ENCODE measurements at places on chromosomes 1 and 21.

GRCh38 chr1:27979859-27980201 is 20.1 kb downstream of the XKR8 start:
- DNase-seq = no peak

- no peak for DNase-seq
Observed at GRCh38 chr21:43847301-43847700, 17.7 kb upstream of the AGPAT3 start.

GRCh38 chr1:154434346-154435085 is 29.4 kb downstream of the IL6R start:
- DNase-seq = no peak

DNA sequence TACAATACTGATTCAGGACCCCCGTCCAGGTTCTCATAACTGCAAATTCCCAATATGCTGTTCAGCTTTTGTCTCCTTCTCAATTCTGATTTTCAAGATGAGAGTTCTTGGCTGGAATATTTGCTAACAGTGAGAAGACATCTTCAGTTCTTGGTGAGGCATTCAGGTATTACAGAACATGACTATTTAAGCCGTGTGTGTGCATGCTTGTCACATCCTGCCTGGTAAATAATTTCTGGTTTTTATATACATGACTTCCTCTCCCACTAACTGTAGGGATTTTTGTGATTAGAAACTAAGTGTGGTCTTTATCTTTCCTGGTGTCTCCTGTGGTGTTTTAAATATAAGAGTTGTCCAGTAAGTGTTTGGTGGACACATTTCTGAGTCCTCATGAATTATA is 10.2 kb upstream of the SLC19A2 start:
- no peak for DNase-seq

DNA sequence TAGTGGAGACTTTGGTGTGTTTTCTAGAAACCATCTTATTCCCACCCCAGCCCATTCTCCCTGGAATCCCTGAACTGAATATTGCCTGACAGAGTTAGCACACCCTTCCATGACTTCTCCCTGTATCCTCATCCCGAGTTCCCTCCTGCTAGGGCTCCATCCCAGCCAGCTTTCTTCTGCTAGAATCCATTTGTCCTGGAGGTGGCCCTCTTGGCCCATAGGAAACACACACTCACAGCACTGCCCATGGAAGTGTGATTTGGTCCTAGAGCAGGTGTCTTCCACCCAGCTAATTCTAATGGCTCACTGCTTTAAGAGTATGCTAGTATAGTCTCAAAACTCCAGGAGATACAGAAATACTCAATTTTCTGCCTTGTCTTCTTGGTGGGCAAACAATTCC is 4.1 kb downstream of the KRTAP15-1 start:
- no peak for DNase-seq

- no peak for DNase-seq
Observed at GRCh38 chr1:64236541-64236954, 33.1 kb downstream of the UBE2U start.

DNA sequence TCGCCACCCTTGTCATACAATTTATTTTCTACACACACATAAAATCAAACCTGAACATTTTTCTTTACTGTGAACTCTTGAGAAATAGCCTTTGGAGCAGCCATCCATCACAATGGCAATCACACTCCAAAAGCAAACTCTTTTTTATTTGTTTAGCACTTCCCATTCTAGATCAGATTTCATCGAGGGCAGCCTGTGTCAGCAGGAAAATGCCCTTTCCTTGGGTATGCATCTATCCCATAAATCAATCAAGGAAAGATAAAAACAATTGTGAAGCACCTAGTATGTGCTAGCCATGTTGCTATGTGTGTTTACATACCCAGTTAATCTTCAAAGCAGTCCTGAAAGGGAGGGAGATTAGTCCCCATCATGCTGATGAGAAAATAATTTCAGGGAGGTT is 484.1 kb upstream of the USP24 start:
- DNase-seq = no peak

GRCh38 chr1:41513383-41513735 is 28.9 kb upstream of the EDN2 start:
- DNase-seq = peak; percentile 52

DNA sequence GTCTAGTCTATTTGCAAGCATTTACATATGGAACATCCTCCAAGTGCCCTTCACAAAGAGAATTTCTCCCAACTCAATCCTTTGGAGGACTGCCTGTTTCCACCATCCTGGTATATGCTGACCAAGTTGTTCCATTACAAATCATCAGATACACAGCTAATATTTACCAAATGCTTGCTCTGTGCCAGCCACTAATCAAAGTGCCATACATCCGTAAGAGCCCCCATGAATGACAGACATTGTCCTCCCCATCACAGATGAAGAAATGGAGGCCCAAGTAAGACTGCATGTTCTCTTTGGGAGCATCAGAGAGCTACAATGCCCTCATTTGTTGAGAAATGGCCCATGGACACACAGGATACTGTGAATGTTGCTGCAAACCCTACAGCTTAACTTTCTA is 130.0 kb upstream of the BACE2 start:
- no peak for DNase-seq

DNA sequence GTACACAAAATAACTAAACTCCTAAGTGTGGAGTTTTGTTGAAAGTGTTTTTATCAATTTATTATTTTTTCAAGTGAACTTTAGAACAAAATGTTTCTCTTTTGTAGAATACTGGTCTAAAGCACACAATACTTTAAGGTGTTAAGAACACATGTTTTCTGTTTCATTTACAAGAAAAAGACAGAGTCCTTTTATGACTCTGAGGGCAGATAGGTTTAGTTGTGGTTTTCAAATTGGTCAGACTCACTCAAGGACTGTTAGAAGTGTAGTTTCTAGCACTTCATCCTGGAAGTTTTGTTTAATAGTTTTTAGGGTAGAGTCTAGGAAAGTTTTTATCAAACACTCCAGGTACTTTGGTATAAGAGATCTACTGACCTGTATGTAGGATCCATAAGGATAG is 376.5 kb downstream of the LRRIQ3 start:
- no peak for DNase-seq

- DNase-seq = no peak
Observed at GRCh38 chr1:159828581-159829272, 2.1 kb downstream of the SLAMF8 start.

DNA sequence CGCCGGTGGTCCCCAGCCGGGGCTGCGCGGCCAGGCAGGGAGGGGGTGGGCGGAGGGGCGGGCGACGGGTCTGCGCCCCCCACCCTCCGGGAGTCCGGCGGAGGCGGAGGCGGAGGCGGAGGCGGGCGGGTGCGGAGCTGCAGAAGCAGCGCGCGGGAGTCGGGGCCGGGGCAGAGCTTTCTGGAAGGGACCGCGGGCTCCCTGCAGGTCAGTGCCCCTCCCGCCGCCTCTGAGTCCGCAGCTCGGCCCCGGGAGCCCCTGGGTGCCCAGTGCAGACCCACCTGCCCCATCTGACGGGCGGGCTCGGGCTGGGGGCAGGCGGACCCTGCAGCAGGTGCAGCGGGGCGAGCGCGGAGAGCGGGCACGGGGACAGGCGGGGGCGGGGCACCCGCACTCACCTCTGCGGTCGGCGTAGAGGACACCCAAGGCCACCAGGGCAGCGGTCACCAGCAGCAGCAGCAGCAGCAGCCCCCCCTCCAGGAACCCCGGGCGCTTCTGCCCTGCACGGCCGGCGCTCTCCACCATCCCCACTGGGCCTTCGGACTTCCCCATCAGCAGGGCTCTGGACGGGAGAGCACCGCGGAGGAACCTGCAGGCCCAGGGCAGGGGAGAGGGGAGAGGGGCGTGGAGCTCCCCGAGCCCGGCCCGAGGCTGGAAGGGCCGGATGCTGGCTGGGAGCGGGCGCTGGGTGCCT is 3.7 kb downstream of the MMEL1 start:
- DNase-seq = no peak

DNA sequence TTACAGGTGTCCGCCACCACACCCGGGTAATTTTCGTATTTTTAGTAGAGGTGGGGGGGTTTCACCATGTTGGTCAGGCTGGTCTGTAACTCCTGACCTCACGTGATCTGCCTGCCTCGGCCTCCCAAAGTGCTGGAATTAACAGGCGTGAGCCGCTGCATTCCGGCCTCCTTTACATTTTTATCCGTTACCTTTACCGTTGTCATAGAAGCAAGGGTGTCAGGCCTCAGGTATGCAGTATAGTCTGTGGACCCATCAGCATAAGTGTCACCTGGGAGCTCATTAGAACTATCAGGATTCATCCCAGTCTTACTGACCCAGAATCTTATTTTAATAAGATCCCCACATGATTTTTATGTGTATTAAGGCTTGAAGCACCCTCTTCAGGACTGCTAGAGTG is 5.4 kb downstream of the CDC42 start:
- no peak for DNase-seq

DNA sequence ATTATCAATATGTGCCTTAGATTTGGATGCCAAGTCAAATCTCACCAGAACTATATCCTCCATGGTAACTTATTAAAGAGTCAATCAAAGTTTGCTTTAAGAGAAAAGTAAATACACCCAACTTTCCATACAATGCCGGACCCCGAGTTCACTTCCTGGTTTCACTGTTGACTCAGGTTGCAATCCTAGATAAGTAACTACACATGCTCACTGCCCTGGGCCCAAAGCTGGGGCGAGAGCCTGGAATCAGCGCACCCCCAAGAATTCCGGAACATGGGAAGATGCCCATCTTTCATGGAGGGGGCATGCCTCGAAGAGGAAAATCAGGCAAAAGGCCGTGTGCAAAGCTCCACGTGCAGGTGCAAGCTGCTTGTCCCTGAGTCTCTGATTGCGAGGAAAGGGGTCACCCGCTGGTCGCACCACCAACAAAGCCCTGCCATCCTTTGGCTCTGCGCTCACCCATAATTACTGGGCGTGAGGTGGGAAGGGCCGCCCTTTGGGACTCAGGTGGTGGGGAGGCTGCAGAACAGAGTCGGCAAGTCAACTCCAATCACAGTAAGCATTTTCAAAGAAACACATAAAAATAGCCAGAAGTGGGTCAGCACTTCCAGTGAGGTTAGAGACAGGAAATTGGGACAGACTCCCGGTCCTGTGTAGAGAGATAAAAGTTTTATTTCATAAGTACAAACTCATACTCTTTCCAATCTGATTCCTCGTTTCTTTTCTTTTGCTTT is 167.7 kb downstream of the TOMM20 start:
- no peak for DNase-seq

DNA sequence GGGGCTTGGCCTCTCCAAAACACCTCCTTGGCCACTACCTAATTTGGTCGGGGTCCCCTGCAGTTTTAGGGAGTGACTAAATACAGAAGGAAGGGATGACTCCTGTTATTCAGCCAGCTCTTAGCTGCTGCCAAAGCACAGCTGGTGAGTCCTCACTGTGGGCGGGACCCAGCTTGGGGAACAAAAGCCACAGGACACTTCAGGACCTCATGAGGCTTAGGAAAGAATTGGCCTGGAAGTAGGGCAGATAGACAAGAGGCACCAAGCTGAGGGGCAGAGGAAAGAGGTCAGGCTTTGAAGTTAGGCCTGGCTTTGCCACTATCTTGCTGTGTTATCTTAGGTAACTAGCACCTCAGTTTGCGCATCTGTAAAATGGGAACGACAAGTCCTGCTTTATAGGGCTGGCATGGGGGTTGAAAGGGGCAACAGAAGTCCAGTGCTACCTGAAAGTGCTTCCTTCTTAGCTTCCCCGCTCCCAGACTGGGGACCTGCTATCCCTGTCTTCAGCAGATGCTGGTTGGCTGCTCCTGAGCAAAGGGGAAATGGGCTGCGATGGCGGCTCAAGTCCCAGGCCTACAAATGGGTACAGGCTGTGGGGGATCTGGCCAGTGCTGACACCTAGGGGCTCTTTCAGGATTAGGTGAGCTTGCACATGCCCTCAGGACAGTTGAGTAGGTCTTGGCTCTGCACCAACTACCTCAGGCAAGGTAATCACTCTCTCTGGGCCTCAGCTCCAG is 15.7 kb downstream of the IFI6 start:
- DNase-seq = no peak

DNA sequence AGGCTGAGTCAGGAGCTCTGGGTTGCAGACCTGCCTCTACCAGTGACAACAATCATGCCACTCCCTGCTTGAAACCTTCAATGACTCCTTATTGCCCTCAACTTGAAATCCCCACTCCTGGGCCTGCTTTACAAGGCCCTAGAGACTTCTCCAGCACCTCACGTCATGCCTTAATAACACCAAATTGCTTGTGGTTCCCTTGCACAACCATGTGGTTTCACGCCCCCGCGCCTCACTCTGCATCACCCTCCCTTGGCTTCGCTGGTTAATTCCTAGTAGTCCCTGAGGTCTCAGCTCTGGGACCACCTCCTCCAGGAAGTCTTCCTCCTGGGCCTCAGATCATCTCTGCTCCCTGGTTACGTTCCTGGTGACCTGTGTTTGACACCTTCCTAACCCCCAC is 33.0 kb downstream of the EPHA2 start:
- peak; percentile 63 for DNase-seq

GRCh38 chr1:79235301-79236002 is 228.9 kb upstream of the ADGRL4 start:
- DNase-seq = no peak

DNA sequence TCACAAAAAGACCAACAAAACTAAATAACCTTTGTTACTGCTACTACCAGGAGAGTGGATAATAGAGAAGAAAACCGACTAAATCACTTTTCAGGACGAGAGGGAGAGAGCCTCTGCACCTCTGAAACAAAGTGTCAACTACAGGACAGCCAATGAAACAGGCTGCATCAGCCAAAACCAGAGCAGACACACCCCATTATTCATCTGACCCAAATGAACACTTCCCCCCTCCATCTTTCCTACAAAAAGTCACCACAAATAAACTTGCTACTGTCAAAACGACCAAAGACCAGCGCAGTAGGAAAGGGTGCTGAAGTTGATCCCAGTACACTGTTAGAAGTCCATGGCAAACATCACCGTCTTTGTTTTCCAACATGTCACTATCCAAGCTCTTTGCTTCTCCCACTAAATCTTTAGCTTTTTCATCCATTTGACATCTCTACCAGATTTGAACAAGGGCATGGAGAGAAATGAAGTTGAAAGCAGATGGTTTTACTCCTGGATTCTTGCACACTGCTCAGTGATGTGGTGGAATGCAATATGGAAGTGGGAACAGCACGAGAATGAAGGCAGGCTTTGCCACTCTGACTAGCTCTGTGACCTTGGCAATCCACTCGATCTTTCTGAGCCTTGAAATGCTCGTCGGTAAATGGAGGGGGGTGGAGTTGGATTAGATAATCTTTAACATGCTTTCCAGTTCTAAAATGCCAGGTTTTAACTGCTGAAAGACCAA is 20.5 kb downstream of the DSTYK start:
- no peak for DNase-seq
